Activated CD4-positive, alpha-beta T cell treated with anti-CD3 and anti-CD28 coated beads, Interleukin-2, Interleukin-6, amounts not matched to agents 100 ng/mL and 50 ng/mL, durations not matched to agents 16 hours and 8 hours (primary cell): ENCODE measurements at places on chromosomes 3 and 15.

DNA sequence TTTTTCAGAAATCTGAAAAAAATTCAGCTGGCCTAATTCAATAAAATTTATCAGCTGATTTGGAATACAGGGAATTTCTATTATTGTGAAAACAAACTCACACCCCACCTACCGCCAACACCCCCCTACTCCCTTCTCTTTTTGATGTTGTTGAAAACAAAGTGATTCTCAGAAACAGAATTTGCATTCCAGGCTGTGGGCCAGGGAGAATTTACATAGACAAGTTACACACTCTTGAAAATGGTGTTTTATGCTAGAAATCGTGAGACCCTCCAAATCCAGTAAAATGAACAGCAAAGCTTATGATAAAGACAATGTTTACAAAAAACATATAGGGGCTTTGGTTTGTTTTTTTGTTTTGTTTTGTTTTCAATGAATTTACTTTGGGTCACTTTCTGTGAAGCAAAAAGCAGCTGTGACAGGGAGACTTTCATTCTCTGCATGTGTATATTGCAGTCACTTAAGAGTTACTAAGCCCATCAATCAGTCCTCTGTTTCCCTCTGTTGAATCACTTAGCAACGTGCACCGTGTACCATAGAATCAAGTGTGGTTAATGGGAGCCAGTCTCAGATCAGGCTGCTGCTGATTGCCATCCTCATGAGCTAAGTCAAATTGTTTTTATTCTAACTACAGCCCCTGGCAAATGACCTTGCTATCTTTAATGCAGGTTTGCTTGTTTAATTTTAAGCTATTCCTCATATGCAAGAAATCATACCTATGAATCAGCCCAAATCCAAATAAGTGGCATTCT lies 159.8 kb downstream of the ALCAM start:
- no peak for DNase-seq

DNA sequence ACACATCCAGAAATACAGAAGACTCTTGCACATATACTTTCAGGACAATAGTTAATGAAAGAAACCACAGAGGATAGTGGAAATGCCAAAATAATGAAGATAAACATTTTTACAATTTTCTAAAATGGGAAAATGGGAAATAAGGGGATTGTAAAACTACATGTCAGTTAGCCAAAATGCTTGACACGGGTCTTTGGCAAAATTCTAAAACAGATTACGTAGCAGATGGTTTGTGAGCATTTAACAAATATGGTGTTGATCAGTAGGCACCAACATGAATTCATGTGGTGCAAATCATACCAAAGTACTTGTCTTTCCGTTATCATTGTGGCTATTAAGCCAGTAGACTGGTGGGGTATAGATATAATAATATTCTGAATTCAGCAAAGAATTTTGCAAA lies 348.5 kb upstream of the ROBO1 start:
- no peak for DNase-seq

- no peak for DNase-seq
These were observed 969.6 kb upstream of the ALCAM start for GRCh38 chr3:104396974-104397669.

DNA sequence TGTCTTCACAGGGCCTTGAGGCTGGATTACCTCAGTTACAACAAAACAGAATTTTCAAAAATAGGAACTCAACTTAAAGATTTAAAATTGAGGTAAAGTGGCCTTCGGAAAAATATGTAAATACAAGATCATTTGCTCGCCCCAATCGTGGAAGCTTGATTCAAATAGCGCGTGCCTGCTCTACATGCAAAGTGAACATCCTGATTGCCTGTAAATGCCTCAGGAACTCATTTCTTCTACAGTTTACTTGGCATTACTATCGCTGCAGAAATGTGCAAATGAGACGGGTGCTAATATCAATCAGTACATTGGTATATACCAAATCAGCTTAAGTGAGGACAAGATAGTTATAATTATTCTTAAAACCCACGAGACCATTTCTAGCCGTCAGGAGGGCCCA lies 159.2 kb downstream of the XXYLT1 start:
- DNase-seq, result no peak

DNA sequence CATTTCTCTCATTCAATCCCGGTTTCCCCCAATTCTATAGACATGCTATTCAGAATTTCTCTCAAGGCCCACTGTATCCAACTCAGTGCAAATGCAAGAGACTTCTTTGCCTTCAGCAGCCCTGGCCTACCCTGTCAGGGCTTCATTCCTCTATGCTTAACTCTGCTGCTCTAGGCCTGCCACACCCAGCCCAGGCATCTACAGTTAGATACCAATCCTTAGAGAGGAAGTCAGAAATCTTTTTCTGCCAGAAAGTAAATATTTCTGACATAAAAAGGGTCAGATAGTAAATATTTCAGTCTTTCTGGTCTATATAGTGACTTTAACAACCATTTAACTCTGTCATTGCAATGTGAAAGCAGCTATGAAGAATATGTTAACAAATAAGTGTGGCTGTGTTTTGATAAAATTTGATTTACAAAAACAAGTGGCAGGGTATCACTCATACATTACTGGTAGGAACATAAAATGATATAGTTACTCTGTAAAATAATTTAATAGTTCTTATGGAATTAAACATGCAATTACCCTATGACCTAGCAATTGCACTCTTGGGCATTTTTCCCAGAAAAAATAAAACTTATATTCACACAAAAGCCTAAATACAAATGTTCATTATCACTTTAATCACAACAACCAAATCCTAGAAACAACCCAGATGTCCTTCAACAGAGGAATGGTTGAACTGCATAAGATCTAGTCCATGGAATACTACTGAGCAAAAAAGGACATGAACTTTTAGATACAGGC lies 942.0 kb downstream of the SQOR start:
- DNase-seq, result no peak

GRCh38 chr3:177552051-177552450 lies 354.8 kb upstream of the TBL1XR1 start:
- no peak for DNase-seq

GRCh38 chr3:89690646-89691045 lies 583.2 kb downstream of the EPHA3 start:
- DNase-seq, result no peak

GRCh38 chr3:14620512-14620911 lies 31.1 kb upstream of the CCDC174 start:
- no peak for DNase-seq

- DNase-seq, result no peak
These were observed 207.1 kb downstream of the KCNMB2 start for GRCh38 chr3:178743297-178743696.

- DNase-seq, result no peak
These were observed 999 bp downstream of the INSYN1 start for GRCh38 chr15:73751899-73752805.

GRCh38 chr15:68204361-68204760 lies 771 bp downstream of the CALML4 start:
- no peak for DNase-seq

GRCh38 chr3:127056281-127056680 lies 73.4 kb downstream of the PLXNA1 start:
- DNase-seq, result no peak

- no peak for DNase-seq
These were observed 9.7 kb upstream of the LARP6 start for GRCh38 chr15:70863450-70864218.

DNA sequence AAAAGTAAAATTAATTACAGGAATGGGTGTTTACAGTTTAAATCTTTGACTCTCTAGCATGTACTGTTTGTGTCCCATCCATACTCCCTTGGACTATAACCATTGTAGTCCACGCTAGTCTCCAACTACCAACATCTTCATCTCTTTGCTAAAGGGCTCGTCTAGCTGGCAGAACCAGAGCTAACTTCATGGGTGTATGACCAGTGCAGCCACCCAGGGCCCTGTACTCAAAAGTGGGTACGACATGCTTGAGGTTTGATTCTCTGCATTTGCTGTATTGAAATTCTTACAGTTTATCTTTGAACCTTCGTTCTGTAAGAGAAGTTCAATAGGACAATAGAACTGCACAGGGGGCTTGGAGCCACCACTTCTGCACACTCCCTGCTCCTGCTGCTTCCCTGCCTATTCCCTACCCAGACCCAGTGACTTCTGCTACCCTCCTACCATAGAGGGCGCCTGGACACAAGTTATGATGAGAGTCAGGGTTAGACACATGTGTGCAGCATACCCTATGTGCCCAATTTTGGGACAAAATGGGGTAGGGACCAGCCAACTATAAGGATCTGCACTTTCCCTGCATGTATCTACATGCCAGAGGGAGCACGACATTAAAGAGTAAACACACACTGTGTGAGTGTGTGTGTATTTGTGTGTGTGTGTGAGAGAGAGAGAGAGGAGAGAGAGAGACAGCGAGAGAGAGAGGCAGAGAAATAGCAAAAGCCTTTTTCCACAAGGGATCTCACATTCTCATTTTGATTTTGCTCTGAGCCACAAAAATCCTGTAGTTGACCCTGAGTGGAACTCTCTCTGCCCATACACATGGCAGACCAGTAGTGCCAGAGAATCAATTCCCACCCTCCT lies 59.0 kb upstream of the NECTIN3 start:
- DNase-seq, result peak; percentile 21

DNA sequence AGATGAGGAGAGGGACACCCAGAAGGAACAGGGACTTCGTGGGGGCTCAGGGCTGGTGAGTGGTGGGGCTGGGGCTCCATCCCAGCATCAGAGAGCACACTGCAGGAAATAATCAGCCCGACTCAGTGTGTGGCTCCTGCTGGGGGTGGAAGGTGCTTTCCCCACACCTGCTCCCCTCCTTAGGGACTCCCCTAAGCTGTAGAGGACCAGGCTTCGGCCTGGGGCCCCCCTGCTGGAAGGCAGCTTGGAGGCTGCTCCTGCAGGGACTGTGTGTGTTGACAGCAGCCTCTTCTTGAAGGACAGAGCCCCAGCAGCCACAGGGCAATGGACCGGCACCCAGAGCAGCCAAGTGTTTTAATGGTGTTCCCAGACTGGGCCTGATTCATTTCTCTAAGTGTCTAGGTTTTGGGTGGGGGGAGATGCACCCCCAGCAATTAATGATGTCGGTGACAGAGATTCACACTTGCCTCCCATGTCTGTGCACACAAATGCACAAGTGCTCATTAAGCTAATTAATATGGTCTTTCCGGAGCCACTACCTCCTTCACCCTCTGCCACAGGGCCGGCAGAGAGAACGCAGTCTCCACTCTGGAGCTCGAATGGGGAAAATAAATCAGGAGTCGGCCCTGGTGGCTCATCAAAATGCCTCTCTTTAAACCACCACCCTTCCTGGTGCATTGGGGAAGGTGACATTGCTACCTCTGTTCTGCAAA lies 16.9 kb upstream of the FGD5 start:
- no peak for DNase-seq

DNA sequence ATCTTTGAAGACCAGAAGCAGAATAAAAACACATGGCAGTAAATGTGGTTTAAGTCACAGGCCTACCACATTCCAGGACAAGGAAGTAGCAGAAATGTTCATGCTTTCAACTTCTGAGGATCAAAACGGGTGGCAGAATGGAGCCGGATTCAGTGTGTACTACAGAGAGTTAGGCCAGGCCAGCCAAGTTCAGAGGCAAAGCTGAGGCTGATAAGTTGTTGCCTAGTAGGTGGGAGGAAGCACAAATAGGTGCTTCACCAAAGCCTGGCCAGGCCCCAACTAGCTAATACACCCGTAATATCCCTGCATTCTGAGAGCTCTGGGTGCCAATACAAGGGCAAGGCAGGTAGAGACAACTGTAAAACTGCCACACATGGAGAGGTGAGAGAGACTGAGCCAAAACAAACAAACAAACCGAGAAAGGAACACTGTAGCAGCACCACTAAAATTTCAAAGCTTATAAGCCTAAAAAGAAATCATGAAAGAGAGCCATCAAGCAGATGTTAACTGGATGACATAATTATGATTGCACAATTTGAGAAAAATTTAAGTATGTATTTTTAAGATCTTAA lies 156.4 kb upstream of the CBLB start:
- no peak for DNase-seq

GRCh38 chr3:136396916-136397315 lies 146.8 kb downstream of the PCCB start:
- DNase-seq, result no peak

DNA sequence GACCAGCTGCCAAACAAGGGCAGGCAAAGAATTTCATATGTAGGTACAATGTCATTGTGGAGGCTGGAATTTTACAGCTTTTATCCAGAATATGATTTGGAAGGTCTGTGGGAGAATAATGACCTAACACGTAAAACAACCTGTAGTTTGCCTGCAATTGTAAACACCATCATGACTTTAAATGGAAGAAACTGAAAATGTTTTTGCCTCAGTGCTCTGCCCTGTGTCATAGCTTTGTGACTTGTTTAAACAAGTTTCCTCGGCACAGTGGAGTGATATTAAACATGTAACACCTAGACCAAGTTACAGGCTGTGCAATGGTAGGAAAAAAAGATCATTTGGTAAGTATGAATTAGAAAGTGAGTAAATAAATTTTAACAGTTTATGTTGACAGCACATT lies 171.6 kb upstream of the MBNL1 start:
- DNase-seq, result no peak

DNA sequence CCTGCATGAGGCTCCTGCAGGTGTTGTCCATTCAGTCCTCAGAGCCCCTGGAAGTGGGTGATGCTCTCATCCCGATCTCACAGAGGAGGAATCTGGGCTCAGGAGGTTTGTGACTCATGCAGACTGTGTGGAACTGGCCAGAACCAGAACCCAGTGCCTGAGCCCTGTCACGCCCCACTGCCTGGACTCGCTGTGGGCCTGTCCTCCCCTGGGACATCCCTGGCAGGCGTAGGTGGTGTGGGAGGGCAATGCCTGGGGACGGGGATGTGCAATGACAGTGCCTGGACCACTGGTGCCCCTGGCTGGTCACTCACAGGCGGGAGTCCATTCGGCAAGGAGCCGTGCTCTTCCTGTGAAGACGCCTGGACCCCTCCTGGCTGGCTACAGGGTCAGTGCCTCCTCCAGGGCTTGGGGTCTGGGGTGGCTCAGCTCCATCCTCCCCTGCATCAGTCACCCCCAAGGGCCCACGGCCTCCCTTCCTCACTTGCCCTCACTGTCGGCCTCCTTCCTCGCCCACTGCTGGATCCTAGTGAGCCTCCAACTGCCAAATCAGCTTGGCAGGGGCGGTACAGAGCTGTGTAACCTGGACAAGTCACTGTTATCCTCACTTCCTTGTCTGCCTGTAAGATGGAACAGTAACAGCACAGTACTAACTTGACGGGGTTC lies 14.9 kb downstream of the PSTPIP1 start:
- no peak for DNase-seq

DNA sequence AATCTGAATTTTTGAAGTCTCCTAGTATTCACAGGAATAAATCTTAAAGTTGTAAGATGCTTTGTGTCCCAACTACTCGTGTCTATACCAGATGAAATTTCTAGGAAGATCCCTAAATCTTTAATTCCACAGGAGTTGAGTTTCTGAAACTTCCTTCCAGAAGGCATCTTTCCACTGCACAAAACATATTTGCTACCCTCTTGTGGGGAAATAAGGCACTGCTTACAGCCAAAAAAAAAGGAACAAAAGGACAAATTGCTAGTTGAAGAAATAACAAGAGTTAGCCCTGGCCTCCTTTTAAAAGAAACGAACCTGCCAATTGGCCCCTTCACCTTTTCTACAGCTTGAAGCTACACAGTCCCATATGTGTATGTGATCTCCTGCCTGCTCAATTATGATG lies 54.0 kb downstream of the TAFA4 start:
- no peak for DNase-seq
